Activated T-helper 9 cell treated with anti-CD3 and anti-CD28 coated beads, Interleukin-2, amount 50 U/mL, for 16 hours (primary cell): ENCODE measurements at places on chromosomes 16 and 17.

DNA sequence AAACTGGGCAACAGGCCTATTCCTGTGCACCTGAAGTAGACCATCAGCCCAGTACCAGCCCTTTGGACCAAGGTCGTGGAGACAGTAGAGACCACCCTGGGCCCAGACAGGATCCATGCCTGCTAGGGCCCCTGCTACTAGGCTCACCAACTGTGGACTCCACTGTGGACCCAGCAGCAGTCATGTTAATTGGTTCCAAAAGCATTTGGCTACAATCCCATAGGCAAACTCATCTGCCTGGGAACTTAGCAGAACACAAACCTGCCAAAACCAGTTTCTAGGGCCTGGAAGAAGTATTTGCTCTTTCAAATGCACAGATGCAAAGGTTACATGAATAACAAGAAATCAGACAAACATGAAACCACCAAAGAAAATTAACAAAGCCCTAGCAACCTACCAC is 53.1 kb downstream of the ACSM2A start:
- no peak for DNase-seq

- no peak for DNase-seq
Measured at GRCh38 chr17:14605267-14605599, 304.4 kb downstream of the HS3ST3B1 start.

DNA sequence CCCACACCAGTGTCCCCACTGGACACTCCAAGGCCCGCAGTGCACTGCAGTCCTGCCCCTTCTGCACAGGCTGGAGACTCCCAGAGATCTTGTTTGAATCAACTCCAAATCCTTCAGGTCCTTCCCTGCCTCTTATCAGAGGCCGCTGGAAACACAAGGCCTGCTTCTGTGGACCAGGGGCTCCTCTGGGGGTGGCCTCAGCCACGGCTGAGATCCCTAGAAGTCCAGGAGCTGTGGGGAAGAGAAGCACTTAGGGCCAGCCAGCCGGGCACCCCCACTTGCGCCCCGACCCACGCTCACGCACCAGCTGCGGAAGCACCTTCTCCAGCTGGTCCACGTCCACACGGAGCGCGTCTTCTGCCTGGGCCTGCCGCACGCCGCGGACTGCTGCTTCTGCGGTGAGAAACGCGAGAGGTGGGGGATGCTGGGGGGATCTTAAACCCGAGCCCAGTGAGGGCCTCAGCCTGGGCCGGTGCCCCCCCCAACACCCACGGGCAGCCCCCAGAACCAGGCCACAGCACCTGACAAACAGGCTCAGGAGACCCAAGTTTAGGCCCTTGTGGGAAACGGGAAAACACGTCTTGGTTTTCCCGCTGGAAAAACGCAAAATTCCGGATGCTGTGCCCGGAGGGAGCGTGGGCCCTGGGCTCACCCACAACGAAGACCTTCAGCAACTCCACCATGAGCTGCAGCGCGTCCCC is 3.5 kb downstream of the CENPX start:
- DNase-seq: no peak

- DNase-seq: no peak
Measured at GRCh38 chr17:31532081-31532480, 140.6 kb downstream of the RAB11FIP4 start.

DNA sequence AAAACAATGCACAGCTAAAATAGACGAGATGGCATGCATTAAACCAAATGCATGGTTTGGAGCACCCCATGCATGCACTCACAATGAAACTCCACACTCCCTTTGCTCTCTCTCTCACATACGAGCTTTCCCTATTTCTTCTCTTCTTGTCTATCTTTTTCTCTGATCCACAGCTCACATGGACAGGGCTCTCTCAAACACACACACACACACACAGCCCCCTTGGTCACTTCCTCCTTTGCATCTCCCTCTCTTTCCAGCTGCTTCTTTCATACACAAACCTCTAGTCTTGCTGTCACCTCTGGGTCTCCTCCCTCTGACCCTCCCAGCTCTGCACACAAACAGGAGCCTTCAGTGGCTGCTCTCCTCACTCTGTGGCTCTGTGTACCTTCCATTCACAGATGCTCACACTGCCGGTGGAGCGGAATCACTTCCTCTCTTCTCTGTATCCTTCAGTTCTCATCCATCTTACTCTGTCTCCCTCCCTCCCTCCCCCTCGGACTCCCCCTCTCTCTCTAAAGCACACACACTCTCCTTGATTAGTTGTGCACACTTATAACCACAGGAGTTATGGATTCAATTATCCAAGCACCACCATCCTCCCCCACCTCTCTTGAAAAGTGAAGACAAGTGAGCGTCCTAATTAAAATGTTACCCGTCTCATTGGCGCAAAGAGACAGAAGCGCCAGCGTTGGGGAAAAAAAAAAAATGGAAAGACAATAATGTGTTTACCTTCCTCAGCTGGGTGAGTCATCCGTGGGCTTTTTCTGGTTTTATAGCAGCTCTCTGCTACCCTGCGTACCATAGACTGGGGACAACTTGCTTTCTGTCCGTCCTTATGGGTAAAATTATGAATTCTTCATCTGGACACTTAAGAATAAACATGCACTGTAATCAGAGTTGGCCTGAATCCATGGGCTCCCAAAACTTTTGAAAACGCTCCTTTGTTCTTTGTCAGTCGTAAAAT is 90.8 kb downstream of the SHISA6 start:
- no peak for DNase-seq

DNA sequence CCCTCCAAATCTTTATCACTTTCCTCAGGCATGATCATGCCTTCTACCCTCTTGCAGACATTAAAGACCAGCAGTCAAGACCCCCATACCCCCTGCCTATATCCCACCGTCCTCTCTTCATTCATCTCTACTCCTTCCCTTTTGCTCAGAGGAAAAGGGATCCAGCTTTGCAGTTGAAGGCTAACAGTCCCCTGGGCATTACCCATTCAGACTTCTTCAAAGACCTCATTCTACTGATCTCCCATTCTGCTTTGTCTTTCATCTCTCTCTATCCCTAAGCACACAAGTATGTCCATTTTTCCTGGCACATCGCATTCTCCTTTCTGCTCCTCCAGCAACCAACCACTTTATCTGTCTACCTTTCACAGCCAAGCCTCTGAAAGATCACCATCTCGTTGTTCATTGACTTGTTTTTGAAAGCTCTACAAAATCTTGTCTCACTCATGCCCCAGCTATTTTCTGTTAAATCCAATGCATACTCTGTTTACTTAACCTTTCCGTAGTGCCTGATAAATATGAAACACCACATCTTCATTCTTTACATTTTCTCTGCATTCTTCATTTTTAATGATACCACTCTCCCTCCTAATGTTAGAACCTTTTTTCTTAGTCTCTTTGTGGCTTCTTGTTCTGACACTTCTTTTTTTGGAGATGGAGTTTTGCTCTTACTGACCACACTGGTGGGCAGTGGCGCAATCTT is 14.1 kb upstream of the LCMT1 start:
- DNase-seq: no peak

DNA sequence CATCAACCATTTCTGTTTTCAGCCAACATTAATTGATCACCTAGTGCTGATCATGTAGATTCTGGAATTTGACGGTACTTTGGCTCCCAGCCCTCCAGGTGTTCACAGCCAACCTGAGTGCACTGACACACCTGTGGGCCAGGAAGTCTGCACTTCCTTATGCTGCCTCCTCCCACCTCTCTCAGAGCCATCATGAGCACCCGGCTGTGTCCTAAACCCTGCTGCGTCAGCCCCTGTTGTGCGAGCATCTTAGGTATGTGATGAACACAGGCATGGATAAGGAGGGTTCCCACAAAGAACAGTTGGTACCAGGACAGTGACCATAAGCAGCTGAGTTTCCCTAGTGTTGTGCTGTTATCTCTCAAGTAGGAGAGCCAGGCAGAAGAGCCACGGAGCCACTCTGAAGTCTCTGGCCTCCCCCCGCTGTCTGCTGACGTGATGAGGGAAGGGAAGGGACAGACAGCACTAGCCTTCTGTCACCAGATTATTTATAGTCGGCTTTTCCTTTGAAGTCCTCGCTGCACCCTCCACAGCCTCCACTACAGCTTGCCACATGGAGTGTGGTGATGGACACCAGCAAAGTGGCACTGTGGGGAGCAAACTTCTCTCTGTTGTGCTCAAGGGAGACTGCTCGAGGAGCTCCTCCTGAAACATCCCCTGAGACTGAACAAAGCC is 162.8 kb upstream of the ANKFN1 start:
- no peak for DNase-seq

DNA sequence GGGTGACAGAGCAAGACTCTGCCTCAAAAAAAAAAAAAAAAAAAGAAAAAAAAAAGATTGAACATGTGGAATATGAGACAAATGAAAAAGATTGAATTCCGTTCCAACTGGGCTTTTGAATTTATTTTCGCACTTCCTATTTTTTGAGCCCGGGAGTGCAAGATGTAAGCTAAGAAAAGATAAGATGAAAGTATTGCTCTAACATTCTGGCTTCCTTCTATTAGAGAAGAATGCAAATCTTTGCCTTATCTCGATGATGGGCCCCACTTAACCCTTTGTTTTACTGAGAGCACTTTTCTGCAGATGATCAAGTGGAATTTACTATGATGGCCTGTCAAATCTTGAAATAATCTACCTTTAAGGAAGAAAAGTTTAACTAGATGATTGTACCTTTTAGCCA is 96.3 kb downstream of the WWOX start:
- DNase-seq: no peak

DNA sequence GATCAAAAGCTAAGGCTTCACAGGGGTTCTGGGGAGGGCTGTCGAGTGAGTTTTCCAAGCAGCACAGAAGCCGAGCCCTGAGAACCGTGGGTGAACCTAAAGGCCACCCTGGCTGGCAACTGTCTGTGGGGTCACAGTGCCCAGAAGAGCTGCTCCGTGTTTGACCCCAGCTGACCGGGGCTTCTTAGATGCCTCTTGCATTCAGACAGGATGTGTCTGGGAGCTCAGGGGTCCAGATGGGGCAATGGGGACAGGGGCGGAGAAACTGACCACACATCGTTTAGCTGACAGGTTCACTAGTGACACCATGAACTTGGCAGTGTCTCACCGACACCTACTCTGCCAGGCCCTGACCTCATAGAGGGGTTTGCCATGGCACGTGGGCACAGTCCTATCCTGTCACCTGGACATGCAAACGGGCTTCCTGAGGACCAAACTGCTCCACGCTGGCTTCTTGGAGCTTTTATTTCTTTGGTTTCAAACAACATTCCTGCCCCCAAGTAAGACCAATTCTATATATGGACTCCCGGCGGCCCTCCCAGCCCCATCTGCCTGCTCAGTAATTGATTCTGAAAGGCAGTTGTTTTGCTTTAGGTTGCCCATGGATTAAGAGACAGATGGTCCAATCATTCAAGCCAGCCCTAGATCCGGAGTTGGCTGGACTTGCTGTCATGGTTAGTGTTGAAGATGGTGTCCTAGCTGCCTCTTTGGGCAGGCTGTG is 22.2 kb downstream of the WSCD1 start:
- no peak for DNase-seq

- no peak for DNase-seq
Measured at GRCh38 chr17:82587234-82588086, 60.8 kb downstream of the WDR45B start.

DNA sequence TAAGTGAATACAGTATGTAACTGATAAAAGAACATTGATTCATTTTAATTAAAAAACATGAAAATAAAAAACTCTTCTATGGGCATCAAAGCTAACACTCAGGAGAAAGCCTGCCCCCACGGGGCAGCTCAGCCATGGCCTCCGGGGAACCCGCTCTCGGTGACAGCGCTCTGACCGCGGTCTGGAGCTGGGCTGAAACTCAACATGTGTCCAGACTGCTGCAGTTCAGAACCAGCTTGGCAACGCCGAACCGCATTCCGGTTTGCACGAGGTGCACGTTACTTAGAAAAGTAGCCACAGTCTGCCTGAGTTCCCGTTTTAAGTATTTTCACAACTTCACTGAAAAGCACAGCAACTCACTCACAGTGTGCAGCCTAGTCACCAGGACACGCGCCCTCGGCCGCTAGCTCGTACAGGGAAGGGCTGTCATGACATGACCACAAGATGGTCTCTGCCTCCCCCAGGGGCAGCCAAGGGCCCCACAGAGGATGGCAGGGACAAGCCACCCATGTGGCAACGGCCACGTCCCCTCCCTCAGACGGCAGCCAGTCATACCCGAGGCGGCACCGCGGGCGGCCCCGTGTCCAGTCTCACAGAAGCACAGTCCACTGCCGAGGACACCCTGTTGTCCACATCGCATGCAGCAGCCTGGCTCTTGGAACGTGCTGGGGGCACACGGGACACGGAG is 77.1 kb upstream of the METRNL start:
- no peak for DNase-seq

- no peak for DNase-seq
Measured at GRCh38 chr16:85863384-85863774, 35.6 kb upstream of the IRF8 start.

GRCh38 chr17:32523827-32524552 is 37.2 kb downstream of the CDK5R1 start:
- no peak for DNase-seq

- no peak for DNase-seq
Measured at GRCh38 chr17:77607606-77608005, 350.9 kb upstream of the TNRC6C start.

GRCh38 chr16:46568472-46569230 is 52.5 kb downstream of the SHCBP1 start:
- no peak for DNase-seq

- DNase-seq: no peak
Measured at GRCh38 chr17:43701318-43701743, 39.6 kb upstream of the MEOX1 start.

DNA sequence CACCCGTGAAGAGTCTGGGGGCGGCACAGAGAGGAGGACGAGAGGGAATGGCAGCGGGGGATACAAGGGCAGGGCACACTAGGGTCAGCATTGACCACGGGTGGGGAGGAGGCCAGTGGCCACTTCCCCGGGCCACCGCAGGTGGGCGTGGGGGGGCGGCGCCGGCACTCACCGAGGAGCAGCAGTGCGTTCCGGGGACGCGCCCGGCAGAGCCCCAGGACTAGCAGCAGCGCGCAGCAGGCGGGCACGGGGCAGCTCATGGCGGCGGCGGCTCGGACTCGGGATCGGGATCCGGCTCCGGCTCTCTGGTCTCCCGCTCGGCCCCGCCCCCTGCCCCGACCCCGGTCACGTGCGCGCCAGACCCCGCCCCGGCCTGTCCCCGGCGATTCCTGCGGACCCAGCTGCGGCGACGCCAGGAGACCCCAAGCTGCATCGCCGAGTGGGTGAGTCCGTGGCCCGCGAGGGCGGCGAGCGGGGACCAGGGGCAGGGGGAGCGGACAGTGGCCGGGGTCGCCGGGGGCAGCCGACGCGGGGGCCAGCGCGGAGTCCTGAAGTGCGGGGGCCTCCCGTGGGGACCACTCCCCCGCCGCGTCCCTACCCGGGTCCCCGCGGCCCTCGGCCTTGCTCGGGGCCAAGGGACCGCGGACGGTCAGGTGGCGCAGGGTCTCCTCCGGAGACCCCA is at the start of the genes SGSH and SLC26A11:
Gene SGSH, minus strand, starts transcription at position 280 of the 682 bp plus-strand sequence. Its CDS starts 20 bp downstream, at position 260.
Gene SLC26A11, plus strand, starts transcription at position 374 of the 682 bp plus-strand sequence. CDS start 1,134 bp downstream, outside the sequence.
- DNase-seq: peak; percentile 49

- DNase-seq: no peak
Measured at GRCh38 chr17:50624321-50624934, 10.3 kb upstream of the ABCC3 start.

- no peak for DNase-seq
Measured at GRCh38 chr16:82167670-82168069, 2.4 kb downstream of the MPHOSPH6 start.
